Smooth muscle cell of the brain vasculature (primary cell): ENCODE measurements at places on chromosomes 4 and X.
A peak's percentile ranks its signal among the peaks of the same experiment; 100 is the strongest.

DNA sequence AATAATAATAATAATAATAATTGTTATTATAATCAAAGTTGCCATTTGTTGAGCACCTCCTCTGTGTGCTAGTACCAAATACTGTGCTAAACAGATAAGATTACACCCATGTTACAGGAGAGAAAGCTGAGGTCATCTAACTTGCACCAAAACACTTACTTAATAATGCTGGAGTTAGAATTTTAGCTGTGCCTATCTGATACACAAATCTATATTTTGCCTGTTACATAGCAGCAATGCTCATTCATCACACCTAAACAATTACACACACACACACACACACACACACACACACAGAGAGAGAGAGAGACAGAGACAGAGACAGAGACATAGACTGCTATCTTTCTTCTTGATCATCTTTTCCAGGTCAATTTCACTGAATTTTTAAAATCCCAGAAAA lies 170.9 kb upstream of the KLF3 start:
- no peak for DNase-seq

DNA sequence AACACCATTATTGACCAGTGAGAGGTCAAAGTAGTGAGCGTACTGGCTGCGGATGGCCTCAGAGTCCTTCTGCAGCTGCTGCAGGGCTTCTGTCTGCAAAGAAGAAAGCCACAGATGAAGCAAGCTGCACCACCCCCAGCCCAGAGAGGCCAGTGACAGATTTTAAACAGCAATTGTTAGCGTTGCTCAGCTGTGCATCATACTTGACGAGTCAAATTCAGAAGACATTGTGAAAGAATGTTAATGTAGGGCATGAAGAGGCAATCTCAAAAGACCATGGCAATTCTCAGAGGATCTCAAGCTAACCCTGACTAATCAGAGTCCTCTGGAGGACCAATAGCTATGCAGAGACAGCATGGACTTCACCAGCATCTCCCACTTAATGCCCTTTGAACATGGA lies 16.6 kb downstream of the DKC1 start:
- DNase-seq: no peak

GRCh38 chrX:33194876-33195433 lies 16.4 kb downstream of the DMD start:
- DNase-seq: no peak

DNA sequence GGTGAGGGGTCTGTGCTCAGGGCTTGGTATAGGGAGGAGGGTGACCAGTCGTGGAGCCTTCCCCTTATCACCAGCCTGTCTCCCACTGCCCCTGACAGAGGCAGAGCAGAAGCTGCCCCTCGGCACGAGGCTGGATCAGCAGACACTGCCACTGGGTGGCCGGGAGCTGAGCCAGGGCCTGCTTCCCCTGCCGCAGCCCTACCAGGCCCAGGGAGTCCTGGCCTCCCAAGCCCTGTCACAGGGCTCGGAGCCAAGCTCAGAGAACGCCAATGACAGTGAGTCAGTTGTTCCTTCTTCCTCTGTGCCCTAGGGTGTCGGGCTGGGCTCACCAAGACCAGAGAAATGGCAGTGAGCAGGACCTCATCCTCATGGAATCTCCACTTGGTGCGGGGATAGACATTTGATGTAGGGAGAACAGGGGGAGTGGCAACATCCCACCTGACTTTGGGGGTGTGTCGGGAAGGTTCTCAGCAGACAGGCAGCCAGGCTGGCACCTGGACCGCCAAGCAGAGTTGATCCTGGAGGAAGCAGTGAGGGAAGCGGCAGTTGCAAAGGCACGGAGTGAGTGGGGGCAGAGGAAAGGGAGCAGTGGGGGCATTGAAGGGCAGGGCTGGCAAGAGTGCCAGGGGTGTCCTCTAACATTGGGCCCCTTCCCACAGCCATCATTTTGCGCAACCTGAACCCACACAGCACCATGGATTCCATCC lies 14.3 kb upstream of the UBA1 start:
- no peak for DNase-seq

DNA sequence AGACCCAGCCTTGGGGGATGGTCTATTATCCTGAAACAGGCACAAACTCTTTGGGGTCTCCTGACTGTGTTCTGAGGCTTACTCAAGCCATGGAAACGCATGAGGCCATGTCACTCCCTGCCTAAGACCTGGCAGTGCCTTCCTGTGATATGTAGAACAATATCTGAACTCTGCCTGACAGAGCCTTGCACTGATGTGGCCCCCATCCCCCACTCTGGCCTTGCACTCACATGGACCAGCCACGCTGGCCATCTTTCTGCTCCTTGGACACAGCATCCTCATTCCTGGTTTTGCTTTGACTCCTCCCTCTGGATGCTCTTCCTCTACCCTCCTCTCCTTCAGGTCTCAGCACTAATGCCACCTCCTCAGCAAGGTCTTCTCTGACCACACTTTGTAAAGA lies 100.2 kb downstream of the SCD5 start:
- DNase-seq: no peak

DNA sequence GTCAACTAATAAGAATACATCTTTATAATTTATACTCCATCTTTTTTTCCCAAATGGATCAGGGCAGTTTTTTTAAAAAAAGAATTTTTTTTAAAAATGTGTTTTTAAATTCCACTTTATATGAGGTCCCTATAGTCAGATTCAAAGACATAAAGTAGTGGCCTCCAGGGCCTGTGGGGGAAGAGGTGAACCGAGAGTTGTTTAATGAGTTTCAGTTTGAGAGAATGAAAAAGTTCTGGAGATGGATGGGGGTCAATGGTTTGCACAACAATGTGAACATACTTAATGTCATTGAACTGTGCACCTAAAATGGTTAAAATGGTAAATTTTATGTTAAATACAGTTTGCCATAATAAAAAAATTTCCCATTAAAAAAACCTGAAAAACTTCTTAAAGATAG lies 53.8 kb downstream of the ZNF827 start:
- DNase-seq: no peak

DNA sequence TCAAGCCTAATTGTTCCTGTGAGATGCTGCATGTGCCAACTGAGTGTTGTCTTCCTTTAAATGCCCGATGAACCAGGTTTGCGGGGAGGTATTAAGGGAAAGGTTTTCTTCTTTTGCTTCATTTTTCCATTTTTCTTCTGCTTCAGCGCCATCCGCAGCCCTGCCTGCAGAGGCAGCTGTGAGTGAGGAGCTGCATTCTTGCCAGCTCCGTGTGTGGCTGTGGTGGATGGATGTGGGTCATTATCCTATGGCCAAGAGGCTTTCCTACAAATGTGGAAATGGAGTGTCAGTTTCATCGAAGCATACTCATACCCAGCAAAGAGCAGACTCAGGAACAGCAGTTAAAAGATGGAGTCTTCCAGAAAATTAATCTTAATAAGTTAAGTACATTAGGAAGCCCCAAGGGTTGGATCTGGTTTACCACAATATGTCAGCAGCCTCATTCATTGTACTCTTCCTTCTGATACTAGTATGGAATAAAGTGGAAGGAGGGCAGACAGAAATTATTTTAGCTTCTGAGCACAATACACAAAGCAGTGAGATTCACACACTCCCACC lies 37.6 kb downstream of the TNIP3 start:
- no peak for DNase-seq

- DNase-seq: no peak
Measured at GRCh38 chr4:30744957-30745640, 24.9 kb downstream of the PCDH7 start.

- DNase-seq: peak; percentile 88
Measured at GRCh38 chr4:10664408-10664807, 20.2 kb downstream of the CLNK start.

DNA sequence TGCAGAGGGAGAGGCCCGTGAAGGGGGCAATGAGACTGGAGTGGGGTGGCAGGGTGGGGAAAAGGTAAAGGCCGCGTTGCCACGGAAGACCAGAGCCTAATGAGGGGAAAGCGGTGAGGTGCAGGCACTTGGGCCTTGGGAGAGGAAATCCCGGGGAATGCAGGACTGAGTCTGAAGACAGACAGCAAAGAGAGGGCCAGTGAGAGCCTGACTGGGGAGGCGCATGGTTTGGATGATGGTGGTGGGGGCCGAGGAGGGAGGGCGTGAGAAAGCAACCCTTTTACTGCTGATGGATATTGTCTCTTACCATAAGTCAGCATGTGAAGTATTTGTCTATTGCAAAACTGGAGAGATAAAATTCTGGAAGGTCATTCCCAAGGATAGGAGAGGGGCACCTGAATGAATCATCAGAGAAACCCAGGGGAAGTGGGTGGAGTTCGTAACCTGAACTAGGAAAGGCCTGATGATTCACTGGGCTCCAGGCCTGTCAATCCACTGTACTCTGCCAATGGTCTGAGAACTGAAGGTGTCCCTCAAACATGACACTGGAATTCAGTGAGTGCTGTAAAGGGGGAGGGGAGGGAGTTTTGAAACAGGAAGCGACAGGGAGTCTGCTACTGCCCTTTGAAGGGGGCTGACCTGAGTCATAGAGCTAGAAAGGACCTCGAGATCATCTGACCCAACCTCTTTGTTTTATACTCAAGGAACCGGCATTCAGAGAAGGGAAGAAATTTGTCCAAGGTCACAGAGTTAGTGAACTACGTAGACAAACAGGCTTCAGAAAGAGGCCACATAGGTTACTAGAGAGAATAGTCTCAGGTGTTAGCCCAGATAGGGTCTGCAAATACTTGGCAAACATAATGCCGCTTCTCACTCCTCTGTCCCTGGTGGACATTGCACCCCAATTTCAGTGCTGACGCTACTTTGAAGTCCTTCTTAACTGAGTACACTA lies 52.2 kb downstream of the NALF2 start:
- no peak for DNase-seq

DNA sequence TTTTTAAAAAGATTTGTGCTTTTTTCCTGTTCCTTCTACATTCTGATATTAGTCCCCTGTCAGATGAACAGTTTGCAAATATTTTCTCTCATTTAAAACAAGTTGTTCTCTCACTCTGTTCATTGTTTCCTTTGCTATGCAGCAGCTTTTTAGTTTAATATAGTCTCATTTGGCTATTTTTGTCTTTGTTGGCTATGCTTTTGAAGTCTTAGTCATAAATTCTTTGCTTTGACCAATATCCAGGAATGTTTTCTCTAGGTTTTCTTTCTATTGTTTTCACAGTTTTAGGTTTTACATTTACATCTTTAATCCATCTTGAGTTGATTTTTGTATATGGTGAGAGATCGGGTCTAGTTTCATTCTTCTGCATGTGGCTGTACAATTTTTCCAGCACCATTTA lies 136.8 kb downstream of the TET2 start:
- DNase-seq: no peak

DNA sequence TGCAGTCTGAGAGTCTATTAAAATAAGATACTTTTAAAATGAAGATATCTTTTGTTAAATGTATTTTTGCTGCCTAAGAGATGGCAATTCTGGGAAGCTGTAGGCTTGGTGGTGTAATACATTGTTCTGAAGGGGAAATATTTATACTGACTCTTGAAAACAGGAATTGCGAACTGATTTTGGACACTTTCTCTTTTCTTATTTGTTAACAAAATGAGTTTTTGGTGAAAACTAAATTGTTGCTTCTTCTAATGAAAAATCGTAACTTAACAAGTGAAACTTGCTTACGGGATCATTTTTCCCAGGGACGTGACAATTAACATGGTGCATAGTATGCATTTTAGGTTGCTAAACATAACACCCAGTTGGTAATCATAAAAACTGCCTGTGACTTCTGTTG lies 71.0 kb downstream of the RAPGEF2 start:
- no peak for DNase-seq

DNA sequence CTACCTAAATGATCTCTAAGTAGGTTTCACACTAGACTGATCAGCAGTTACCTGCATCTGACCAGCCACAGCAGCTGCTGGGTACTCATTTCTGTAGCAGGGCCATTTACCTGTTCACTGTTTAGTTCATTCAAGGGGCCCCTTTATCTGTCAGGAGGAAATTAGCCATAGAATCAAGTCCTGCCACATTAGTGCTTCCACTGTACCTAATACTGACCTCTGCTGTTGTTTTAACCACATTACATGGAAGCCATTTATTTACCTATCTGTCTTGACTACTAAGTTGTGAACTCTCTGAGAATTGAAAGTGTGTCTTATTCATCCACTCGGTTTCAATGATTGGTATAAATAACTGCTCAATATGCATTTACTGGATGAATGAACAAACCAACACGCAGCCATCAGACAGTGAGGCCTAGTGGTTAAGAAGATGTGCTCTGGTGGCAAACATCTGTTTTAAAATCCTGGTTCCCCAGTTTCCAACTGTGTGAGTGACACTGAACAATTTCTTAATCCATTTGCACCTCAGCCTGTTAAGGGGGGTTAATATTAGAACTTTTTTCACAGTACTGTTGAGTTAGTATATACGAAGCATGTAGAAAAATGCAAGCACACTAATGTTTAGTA lies 30.0 kb upstream of the ANXA5 start:
- peak; percentile 51 for DNase-seq

GRCh38 chr4:173171987-173172386 lies 3.4 kb downstream of the GALNT7 start:
- no peak for DNase-seq
